ENCODE measurements at places on chromosomes 7 and 10.

DNA sequence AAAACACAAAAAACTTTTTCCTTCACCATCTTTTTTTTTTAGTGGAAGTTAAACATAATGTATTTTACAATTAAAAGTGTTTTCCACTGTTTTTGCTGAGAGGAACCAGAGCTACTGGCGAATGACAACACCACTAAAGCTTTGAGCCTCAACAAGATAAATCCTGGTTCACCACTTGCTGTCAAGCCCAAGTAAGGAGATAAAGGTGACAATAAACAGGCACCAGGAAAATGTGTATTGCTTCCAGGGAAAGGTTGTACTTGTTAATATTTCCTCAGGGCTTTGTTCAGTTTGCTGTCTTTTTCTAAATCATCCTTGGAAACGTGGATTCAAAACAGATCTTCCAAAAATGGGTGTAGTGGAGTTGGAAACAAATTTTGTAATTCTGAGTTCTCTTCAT lies 109.9 kb upstream of the ANKRD30A start:
- no peak for DNase-seq

DNA sequence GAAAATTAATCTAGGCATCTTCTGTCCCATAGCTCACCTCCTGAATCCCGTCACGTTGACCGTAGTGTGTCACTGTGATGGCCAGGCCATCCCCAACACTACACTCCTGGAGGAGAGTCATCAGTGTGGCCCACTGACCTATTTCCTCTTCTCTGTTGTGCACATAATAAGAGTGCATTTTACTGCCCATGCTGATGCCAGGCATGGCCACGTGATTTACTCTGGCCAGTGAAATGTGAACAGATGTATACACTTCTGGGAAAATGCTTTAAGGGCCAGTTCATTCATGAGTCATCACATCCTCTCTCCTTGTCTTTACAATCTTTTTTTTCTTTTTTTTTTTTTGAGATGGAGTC lies 101.9 kb upstream of the PIP4K2A start:
- DNase-seq = no peak

- DNase-seq = peak; percentile 60
Measured at GRCh38 chr7:150404805-150405583, 25.9 kb downstream of the ZNF775 start.

GRCh38 chr10:93386631-93387369 lies 95.3 kb downstream of the MYOF start:
- DNase-seq = no peak

DNA sequence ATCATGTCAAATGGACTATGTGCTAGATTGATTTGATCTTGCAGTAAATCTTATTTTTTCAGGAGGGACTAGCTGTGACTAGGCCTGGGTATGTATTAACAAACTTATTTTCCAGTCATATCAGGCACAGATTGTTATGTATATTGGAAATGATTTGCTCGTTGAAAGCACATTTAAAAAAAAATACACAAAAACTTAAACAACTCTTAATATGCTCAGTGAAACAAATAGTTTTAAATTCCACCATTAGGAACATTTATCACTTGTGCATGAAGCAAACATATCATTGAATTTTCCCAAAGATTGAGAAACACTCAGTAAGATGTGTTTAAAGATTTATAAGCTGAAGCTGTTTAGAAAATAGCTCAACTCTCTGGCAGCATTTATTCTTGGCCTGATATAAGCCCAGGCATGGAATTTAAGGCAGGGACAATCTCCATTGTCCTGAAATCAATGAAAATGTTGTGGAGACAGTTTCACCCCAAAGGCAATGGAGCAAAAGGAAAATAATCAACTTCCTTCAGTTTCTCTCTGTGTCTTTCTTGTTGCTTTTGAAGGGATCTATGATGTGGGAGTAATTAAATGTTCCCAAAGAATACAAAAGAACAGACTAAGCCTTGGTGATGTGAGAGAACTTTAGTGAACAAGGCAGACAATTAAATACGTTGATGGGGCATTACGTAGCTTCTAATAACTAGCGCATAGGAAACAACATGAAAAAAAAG lies 250.3 kb downstream of the GPR37 start:
- DNase-seq = no peak

DNA sequence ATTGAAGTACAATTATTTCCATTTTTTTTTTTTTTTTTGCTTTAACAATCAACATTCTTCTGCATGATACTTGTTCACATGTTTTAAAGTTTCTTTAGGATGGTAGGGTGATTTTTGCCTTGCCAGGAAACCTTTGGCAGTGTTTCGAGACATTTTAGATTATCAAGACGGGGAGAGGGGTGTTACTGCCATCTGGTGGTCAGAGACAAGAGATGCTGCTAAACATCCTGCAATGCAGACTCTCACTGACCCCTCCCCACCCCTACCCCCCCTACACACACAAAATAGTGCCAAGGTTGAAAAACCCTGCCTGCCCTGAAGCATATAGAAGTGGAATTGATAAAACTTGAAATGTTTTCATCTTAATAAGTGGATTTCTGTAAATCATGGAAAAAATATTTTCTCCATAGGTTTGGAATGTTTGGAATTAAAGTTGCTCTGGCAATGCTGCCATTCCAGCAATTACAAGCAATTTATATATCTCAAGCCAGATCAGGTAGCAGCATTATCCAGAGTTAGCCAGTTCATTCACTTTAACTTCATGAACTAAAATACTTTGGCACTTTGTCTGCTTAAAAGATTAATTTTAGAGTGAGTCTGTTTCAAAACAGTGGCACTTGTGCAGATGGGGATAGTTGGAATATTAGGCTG lies 62.1 kb downstream of the SDHAF3 start:
- DNase-seq = peak; percentile 11

DNA sequence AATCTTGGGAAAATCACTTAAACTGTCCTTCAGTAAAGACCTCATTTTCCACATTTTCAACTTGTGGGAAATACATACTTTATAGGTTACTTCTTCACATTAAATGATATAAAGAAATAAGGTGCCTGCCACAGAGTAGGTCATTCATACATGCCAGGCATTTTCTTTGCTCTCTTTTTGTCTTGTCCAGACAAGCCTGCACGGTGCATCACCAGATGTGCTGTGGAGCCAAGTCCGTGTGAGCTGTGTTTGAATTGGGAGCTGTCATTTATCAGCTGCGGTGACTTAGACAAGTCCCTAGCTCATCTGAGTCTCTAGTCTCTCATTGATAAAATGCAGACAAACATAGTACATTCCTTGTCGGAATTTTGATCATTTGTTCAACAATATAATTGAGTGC lies 432.9 kb downstream of the SORCS3 start:
- DNase-seq = no peak

GRCh38 chr7:158507917-158508316 lies 79.7 kb downstream of the PTPRN2 start:
- DNase-seq = no peak

DNA sequence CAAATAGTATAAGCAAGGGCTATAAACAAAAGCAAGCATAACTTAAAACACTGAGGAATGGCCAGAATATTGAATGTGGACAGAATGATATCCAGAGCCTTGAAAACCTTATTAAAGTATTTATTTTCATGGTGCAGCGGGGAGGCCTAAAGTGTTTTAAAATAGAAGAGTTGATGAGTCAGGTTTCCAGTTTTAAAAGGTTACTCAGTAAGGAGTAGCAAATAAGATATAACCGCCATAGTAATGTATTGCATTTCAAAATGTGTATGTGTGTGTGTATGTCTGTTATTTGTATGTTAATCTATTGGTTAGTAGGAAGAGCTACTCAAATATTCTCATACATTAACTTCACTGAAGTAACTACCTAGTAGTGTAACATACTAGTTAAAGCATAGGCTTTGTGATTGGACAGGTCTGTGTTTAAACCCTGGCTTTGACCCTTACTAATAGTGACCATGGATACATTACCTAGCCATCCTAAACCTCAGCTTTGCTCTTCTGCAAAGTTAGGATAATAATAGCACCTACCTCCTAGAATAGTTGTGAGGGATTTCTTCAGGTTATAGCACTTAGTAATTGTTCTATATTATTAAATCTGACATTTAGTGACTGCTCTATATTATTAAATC lies 16.9 kb downstream of the CUTC start:
- no peak for DNase-seq

- DNase-seq = no peak
Measured at GRCh38 chr10:127236266-127236665, 39.9 kb upstream of the INSYN2A start.

DNA sequence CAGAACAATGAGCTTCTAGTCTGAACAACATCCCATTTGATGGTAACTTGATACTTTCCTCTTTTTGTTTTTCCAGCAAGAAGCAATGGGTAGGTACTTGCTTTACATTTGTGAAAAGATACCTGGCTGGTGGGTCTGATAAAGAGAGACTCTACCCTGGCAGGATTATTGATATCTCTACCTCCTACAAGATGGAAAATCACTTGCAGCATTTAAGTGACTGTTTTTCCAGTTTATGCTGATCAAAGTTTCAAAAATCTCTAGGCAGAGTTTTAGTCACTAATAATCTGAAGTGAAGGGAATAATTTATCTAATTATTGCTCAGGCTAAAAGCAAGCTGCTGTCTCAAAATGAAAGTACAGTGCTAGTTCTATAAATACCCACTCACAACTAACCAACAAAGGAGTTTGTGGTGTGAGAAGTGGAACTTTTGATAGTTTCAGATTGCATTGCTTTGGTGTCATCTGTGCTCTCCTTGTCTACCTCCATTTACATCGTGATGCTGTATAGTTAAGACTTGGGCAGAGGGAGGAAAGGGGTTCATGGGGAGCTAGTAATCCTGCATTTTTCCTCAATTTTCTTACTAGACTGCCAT lies 86.0 kb upstream of the ANKRD1 start:
- DNase-seq = no peak

GRCh38 chr7:135448753-135449152 lies 61.1 kb downstream of the CNOT4 start:
- DNase-seq = no peak

DNA sequence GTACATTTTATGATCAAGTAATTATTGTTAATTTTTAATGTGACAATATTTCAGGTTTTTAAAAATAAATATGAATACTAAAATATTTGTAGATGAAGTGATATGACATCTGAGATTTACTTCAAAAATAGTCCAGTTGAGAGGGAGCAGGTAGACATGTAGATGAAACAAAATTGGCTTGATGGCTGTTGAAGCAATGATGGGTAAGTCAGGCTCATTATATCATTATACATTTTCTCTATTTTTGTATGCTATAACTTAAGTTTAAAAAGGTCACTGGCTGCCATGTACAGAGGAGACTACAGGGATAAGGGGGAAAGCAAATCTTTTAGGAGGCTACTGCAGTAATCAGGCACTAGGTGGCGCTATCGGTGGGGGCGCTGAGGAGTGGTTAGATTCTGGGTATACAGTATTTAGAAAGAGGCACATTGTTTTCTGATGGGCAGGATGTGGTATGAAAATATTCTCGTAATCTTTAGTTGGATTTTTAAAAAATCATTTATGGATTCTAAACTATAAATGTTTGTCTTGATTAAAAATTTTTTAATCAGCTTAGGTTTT lies 189.8 kb upstream of the IMMP2L start:
- DNase-seq = peak; percentile 24

- DNase-seq = no peak
Measured at GRCh38 chr10:21184216-21184615, 287.1 kb upstream of the NEBL start.

GRCh38 chr10:77320971-77321471 lies 316.6 kb downstream of the KCNMA1 start:
- no peak for DNase-seq

DNA sequence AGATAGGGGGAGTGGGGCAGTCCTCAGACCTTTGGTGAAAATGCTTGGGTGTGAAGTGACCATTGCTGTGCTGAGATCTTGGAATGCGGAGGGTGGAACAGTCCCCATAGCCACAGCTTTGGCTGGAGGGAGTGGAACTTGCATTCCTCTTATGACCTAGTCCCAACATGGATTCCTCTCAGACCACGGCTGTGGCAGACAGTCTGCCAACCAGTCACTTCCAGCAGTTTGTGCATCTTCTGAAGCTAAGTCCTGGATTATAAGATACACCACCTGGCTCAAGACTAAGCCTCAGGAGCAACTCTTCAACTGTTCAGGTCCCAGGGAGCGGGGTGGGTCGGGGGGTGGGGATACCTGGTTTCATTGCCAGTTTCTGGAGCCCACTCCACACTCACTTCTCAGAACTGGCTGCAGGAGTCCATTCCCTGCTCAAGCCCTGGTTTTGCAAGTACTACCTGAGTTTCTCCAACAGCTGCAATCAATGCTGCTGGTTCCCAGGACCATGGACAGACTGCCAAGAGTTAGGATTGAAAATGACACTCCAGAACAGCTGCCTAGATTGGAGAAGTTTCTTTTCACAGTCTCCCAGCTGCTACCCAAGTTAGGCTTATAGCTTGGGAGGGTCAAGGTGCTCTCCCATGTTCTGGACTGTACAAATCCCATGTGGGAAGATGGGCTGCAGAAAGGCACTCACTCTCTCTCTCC lies 29.1 kb upstream of the DGKB start:
- DNase-seq = no peak

DNA sequence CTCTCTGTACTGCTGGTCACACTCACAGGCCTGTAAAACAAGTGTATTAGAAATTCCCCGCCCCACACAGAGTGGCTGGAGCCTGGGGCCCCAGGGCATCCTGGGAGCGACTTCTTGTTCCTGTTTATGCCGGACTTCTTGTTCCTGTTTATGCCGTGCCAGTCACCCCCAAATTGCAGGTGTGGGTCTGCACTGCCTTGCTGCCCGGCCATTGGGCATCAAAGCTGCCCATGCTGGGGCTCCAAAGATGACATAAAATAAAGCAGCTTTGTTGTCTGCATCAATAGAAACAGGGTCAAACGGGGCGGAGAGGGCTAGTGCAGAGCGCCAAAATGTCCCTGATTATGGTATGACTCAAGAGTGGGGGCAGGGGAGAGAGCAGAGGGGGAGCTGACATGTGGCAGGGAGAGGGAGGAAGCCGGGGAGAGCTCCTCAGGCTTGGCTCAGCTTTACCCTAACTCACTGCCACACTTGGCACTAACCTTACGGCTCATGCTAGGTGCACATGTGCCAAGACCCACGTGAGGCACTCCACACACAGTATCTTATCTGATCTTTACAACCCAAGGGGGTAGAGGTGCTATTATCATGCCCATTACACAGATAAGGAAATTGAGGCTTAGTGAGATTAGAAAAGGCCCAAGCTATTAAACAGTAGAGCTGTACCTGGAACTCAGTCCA lies 98.4 kb downstream of the PIP4K2A start:
- DNase-seq = no peak

DNA sequence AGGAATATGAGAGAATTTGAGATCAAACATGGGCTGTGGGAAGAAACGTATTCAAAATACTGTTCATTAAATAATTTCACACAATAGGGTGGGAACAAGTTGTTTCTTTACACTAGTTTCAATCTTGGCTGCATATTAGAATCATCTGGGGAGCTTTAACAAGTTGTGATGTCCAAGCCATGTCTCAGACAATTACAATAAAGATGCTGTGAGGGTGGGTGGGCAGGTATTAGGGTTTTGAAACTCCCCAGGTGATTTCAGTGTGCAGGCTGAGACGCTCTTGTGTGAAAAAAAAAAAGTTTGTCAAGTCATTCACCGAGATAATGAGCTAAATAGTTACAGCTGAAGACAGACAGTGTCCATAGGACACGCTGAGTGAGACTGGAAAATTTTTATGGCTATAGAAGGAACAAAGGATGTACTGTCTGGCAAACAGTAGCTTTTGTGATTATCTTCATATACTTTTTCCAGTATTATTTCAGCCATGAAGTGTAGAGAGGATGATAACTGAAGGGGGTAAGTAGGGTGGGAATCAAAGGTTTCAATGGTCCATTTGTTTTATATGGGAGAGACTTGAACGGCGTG lies 12.6 kb upstream of the LAMB4 start:
- DNase-seq = no peak

- no peak for DNase-seq
Measured at GRCh38 chr10:128727114-128727513, 600.9 kb upstream of the MKI67 start.

- no peak for DNase-seq
Measured at GRCh38 chr7:152000191-152000590, 25.3 kb upstream of the GALNT11 start.
